Stimulated activated CD4-positive, alpha-beta T cell treated with anti-CD3 and anti-CD28 coated beads, TNF-alpha, amount 100 ng/mL, for 24 hours (primary cell): ENCODE measurements at places on chromosomes 5 and 9.

DNA sequence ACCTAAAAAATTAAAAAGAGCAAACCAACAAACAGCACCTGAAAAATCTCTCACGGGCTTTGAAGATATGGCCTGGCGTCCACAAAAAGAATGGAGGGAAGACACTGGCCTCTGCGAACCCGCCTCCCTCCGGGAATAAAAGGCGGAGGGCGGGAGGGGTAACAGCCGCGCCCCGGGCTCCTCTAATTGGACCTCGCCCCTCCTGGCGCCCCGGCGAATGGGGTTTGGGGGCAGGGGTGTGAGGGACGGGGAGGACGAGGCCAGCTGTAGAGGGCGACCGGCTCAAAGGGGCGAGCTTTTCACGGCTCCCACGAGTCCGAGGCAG lies 753 bp downstream of the FANCC start:
- DNase-seq = no peak

GRCh38 chr9:121765021-121765950 lies 113.9 kb downstream of the DAB2IP start:
- no peak for DNase-seq

DNA sequence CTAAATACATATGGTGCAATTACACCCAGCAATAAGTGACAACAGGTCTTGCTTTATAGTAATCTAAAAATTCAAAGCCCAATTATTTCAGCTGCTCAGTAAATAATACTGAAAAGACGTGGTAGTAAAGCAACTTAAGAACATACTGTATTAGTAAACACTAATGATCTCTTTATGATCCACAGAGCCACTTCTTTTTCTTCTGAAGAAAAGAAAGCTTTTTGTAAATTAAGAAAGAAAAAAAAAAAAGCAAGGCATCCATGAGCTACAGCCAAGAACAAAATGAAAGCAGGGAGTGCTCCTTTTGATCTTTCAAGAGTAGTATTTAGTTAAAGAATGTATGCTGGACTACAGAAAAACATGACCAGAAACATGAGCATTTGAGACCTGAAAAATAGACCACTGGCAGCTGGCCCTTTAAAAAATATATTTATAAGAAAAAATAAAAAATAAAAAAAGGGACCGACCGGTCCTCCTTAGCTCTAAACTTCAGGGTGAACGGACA lies 348.7 kb downstream of the GLIS3 start:
- DNase-seq = no peak

DNA sequence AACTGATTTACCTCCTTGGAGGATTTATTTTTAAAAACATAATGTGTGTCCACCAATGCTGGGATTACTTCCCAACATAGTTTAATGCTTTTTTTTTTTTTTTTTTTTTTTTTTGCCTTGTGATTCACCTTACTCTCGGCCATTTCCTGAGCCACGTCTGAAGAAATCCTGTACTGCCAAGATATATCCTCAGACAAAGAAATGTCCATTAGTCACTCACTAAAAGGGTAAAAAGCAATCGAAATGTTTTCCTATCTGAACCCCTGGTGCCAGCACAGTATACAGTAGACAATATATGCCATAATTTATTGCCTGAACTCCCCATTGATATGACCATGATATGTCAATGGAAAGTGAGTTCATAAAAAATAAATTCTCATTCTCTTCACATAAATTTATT lies 344.1 kb downstream of the BNC2 start:
- DNase-seq = no peak

DNA sequence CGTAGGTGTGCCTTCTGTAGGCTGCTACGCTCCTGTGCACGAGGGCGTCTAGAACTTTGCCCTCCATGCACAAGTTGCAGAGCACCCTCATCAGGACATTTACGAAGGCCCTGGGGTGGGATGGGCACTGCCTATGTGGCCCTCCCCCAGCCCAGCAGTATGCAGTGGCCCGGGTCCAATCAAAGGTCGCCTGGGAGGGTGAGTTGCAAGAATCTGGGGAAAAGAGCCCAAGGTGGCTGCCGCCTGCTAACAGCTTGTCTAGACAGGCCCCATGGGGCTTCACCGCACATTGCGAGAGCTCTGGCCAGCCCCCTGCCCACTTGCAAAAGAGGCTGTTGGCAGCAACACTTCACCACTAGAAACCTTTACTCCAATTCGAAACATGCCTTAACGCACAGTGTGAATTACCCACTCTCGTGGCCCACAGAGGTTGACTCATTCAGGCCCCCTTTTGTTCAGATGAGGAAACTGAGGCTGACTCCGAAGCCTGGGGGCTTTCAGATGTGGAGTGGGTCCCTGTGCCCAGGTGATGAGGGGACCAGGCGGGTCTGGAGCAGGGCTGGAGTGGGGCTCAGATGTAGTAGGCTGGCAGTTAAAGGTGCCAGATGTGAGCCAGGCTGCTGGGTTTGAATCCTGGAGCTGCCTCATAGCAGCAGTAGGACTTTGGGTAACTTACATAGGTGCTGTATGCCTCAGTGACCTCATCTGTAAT lies 31.8 kb upstream of the IL17B start:
- DNase-seq = no peak

DNA sequence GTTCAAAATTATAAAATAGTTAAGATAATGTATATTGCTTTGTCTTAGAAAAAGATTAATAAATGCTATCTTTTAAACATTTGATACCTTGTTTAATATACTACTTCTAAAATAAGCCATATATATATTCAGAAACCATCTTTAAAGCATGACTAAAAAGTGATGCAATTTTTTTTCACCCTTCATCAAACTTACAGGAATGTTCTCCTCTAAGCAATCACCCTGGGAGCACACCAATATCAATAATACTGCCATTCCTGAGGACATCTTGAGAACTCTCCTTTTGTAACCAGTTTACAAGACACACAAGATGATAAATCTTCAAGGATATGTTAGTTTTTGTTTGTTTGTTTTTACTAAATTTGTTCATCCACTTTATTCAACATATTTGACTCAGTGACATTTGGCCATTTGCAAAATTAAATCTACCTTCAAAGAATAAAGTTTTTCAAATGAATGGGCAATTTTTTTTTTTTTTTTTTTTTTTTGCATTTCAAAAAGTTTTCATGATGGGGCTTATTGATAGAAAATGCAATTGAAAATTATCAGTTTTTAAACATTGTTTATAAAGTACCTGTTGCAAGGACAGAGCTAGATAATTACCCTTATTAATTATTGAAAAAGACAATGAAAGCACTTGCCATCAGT lies 17.2 kb downstream of the FOXD1 start:
- no peak for DNase-seq
